ENCODE measurements at places on chromosomes 7 and 10.

- no peak for DNase-seq
These were observed 37.2 kb upstream of the JCAD start for GRCh38 chr10:30096564-30096963.

DNA sequence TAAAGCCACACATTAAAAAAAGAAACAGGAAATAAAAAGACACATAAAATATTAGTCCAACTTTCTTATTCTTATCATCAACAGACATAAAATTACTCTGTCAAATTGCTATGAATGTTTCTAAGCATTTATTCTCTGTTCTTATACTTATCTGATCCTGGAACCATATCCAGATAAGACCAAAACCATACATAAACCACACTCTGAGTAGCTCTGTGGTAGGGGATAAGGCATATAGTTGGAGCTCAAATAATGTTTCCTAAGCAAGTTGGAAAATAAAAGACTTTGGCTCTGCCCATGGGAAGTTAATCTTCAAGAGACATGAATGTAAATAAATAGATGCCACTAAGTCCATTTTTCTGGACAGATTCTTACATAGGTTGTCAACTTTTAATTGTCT, 103.1 kb upstream of the PLXDC2 start:
- DNase-seq = no peak

- no peak for DNase-seq
These were observed 147.3 kb downstream of the CELF2 start for GRCh38 chr10:11164803-11165590.

DNA sequence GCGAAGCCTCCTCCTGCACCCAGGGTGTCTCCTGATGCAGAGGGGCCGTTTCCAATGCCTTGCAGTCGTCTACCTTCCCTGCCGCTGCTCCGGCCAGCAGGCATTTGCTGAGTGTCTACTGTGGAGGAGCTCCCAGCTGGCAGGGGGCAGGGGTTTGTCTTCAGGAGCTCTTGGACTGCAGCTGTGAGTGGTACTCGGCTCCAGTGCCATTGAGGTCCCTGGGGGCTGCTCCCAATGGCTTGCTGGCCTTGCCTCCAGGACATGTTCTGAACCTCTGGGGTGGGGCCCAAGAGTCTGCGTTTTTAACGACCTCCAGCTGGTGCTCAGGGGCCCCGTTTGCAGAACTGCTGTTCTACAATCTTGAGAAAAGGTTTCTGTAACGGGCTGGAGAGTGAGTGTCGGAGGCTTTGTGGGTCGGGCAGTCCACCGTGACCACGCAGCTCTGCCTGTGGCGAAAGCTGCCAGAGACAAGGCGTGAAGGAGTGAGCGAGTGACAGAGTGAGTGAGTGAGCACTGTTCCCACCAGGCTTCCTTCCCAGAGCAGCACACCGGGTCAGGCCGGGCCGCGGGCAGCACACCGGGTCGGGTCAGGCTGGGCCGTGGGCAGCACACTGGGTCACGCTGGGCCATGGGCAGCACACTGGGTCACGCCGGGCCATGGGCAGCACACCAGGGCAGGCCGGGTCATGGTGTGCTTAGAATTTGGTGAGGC, 520.2 kb downstream of the PTPRN2 start:
- DNase-seq = no peak

DNA sequence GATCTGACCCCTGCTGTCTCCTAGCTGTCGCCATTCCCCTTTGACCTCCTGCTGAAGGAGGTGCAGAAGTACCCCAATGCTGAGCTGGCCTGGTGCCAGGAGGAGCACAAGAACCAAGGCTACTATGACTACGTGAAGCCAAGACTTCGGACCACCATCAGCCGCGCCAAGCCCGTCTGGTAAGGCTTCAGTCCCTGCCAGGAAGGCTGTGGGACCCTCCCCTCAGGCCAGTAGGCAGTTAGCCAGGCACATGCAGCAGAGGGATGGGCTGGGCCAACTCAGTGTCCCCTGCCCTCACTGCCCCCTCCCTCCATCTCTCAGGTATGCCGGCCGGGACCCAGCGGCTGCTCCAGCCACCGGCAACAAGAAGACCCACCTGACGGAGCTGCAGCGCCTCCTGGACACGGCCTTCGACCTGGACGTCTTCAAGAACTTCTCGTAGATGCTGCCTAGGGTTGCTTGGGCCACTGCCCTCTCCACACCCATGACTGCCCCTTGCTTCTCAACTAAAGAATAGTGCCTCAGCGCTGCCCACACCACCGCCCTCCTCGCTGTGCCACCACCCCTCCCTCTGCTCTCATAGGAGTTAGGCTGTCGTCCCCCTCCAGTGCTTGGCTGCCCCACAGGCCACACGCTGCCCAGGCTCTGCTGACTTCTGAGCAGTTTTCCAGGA, 41.0 kb upstream of the ZMIZ2 start:
- no peak for DNase-seq

DNA sequence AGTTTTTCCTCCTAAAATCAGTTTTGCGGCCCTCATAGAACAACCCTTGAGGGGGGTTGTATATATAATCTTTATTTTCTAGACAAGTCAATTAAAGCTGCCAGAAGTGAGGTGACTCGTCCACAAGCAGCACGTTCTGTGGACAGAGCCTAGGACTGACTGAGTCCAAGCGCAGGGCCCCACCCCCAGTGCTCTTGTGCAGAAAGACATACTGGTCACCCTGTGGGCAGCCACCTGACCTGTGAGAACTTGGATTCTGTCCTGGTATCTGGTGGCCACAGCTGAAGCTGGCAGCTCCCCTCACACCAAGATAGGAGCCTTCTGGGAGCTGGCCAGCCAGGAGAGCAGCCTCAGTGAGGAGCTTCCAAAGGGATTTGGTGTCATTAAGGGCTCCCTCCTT, 89.3 kb downstream of the GRK5 start:
- DNase-seq = no peak

DNA sequence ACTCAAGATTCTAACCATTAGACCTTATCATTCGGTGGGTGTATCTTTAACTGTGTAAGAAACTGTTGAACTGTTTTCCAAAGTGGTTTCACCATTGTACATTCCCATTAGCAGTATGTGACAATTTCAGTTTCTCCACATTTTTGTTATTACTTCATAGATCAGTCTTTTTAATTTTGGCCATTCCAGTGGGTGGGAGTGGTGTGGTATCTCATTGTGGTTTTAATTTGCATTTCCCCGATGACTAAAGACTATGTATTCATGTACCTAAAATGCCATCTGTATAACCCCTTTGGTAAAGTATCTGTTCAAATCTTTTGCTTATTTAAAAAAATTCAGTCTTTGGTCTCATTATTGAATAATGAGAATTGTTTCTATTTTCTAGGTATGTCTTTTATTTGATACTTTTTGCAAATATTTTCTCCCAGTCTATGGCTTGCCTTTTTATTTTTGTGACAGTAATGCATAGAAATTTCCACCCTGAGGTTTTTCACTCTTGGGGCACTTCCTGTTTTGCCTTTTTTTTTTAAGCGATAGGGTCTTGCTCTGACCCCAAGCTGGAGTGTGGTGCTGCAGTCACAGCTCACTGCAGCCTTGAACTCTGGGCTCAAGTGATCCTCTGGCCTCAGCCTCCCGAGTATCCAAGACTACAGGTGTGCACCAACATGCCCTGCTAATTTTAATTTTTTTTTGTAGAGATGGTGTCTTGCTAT, 141.1 kb upstream of the ITGB1 start:
- DNase-seq = no peak

- no peak for DNase-seq
These were observed 2.5 kb downstream of the LBX1 start for GRCh38 chr10:101226491-101227428.

DNA sequence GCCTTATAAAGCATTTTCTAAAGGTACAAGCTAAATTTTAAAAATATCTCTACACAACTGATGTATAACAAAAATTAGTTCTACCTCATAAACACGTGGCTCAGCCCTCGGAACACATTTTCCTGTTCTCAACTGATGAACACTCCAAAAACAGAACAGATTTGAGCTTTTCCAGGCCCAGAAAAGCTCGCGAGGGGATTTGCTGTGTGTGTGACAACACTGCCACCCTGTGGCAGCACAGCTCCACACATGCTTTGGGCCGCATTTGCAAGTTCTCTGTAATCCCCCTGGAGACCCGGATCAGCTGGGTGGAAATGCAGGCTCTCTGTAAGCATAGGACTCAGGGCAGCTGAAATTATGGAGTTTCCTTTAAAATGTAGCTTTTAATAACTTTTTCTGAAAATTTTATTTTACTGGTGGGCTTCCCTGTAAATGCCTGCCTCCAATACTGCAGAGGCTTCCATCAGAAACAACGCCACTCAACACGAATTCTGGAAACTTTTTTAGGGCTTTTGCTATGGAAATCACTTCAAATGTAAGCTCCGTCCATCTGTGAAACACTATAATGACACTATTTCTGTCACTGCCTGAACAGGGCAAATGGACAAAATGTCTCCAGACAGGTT, 155.5 kb downstream of the COBL start:
- DNase-seq = peak; percentile 16

GRCh38 chr7:148192491-148192890, 398.1 kb upstream of the C7orf33 start:
- DNase-seq = no peak

- no peak for DNase-seq
These were observed 529 bp downstream of the ZNF853 start for GRCh38 chr7:6615723-6616555.

GRCh38 chr10:36515319-36515718, 610.1 kb upstream of the ANKRD30A start:
- DNase-seq = no peak

GRCh38 chr10:67827811-67828210, 10.2 kb downstream of the DNAJC12 start:
- DNase-seq = no peak

DNA sequence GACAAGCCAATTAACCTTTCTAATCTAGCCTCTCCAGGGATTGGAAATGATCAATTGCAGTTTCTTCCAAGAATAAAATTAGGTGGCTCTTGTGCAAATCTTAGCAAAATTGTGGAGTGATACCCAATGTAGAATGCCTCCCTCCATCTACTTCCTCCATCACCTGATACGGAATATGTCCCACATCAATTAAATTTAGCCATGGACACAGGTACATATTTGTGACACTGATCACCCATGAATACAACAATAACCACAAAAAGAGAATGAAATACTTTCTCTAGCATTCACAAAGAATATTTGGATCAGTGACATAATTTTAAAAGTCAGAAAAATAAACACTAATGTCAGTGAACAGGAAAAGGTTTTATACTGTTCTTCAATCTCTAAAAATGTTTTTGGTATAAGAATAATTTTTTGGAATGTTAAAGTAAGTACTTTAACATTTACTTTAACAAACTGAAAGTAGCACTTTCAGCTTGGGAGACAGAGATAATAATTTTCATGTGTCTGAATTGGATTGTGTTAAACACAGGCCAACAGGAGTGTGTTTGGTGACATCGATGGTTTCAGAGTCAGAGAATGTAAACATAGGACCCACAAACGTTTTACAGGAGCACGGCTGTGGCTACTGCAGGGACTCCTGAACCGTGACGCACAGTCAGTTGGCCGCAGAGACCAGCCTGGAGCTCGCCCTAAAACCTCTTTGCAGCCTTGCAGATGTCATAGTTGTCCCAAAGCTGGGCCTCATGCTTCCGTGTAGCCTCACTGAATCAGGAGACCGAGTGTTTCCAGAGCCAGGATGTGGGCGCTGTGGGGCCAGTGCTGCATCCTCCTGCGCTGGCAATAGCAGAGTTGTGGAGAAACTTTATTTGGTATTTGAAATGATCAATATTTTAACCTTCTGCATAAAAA, 7.2 kb downstream of the RBM20 start:
- peak; percentile 38 for DNase-seq

DNA sequence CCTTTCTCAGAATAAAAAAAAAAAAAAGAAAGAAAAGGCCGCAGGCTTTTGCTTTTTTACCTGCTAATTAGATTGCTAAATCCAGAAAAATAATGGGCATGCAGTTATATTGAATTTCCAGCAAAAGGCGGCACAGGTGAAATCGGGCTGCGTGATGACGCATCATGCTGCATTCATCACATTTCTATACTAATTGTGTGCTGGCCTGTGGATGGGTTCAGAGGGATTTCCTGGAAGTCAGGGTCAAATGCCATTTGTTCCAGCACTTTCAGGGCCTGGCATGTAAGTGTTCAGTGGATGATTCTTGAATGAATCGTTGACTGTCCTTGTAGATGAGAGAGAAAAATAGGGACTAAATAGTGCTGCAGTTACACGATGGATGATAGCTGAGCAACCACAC, 292.7 kb downstream of the CAMK1D start:
- DNase-seq = no peak

DNA sequence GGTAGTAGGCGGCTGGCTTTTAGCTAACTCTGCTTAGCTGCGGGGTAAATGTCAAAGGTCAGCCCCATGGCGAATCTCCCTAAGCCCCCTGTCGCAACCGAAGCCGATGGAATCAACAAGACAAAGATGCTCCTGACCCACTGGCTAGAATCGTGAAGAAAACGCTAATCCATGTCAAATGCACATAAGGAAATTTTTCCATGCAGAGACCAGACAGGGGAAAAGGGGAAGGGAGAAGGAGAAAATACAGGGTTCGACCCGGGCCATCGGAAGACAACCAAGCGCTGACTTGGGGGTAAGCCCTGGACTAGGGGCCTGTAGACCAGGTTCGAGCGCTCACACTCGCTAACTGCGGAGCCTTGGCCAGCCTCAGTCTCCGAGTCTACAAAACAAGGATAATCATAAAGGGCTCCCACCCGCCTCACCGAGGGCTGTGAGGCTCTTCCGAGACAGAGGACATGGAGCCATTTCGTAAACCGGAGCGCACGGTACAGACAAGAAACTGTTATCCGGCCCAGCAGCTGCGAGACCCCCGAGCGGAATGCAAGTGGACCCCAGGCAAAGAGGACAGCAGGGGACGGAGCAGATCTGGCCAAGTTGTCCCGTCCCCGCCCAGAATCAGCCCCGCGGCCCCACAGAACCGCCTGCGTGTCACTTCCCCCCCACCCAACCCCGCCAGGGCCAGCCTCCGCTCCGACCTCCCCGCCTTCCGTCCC, 507 bp downstream of the SAR1A start:
- no peak for DNase-seq

GRCh38 chr7:21771906-21772610, 173.6 kb downstream of the CDCA7L start:
- no peak for DNase-seq

DNA sequence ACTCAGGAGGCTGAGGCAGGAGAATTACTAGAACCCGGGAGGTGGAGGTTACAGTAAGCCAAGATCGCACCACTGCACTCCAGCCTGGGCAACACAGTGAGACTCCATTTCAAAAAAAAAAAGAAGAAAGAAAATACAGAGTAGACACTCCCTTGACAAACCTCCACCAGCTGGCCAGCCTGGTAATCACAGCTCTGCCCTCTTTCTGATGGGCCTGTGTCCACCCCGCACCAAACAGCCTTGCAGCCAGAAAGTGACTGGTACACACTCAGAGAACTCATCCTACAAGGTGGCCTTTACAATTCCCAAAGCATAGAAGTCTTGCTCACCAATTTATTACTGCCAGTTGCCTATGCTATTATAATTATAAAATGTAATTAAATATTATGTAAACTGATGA, 66.6 kb downstream of the COBL start:
- DNase-seq = no peak

- DNase-seq = no peak
These were observed at the start of gene AGR2 for GRCh38 chr7:16804674-16805439. Gene AGR2, minus strand, starts transcription at chr7:16804999. Its CDS starts 3,203 bp downstream, at chr7:16801796.

DNA sequence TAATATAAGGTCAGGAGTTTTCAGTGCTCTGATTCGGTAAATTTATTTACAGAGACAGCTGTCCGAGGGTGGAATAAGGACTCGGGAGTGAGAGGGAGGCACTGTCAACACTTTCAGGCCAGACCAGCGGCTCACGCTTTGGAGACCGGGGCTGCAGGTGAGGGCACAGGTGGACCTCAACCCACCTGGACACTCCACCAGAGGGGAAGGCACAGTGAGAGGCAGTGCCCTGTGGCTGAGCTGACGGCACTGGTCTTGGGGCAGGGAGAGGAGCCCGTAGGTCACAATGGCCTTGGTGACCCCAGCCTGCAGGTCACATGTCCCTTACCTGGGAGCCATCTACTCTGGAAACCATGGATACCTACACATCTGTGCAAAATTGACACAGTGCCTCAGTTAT, 315.1 kb downstream of the ADARB2 start:
- no peak for DNase-seq

All from NCI-H526 treated with DMSO at 0.1 percent for 48 hours (cell line).